ENCODE measurements at places on chromosomes 13 and 19.

DNA sequence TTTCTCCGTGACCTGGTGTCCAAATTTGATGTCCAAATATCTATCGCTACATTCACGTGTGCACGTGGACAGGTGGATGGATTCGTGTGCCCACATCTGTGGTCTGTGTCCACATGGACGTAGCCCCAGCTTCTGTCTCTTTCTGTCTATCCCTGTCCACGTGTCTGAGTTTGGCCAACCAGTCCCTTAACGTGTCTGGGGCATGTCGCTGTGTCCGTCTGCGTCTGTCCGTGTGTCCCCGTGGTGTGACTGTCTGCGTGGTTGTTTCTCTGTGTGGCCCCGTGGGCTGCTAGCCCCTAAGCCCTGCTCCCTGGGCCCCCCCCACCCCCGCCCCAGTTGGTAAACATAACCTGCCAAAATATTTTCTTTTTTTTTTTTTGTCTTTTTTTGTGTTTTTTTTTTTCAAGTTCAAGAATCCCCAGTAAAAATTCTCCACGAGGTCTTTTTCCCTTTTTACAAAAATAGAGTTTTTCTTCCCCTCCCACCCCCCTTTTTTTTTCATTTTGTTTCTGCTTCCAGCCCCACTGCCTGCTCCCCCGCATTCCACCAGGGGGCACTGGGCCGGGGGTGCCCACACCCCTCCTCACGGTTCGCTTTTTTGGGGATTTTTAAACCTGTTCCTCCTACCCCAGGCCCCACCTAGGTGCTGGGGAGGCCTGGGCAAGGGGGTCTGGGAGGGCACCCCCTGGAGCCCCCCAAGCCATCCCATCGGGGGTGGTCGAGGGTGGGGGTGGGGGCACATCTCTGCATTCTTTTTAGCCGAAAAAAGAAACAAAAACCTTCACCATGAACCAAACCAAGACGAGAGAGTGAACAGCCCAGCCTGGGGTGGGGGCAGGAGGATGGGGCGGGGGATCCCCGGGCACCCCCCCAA lies 18.3 kb downstream of the PRKCSH start:
- DNase-seq: no peak

- DNase-seq: no peak
Measured at GRCh38 chr13:42466123-42466522, 107.8 kb upstream of the TNFSF11 start.

DNA sequence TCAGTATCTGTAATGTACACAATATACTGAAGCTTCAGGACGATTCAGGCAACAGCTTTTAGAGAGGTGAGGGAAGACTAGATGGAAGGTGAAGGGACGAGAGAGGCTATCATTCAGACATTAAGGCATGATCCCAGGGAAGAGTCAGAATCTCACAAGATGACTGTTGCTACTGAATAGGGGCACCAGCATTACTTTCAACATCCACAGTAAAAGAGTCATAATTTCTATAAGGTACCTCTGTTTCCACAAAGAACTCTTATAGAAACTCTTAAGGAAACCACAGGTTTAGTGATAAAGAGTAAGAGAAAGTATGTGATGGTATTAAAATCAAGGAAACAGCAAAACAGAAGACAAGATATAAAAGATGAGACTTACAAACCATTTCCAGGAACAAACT lies 23.0 kb downstream of the LCP1 start:
- no peak for DNase-seq

DNA sequence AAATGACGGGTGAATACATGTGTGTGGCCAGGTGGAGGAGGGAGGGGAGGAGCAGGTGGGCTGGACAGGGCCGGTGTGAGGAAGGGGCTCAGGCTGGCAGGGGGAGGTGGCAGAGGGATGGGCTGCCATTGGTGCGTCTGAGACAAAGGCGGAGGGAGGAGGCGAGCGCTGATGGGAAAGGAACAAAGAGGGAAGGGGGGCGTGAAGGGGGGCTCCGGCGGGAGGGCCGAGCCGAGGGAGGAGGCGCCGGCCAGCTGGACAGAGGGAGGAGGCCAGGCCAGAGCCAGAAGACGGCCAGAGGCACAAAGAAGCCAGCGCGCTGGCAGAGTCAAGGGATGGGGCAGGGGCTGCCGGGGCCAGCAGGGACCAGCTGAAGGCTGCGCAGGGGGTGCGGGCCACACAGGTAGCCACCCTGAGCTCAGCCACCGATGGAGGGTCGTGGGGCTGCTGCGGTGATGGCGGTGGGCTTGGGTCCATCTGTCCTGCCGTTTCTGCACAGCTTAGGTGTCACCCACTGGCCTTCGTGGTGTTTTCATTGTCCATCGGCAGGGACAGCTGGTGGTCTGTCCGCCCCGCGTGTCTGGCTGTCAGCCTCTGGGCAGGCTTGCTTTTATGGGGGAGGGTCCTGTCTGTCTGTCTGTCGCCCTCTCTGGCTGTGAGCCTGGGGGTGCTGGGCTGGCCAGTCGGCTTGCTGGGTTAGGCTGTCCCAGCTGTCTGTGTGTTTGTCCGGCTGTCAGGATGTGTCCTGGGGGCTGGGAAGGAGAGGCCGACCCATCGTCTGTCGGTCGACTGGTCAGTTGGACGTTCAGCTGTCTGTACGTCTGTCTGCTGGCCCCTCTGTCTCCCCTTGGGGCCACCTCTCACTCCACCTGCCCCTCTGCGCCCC lies 2.2 kb downstream of the APC2 start:
- DNase-seq: no peak

GRCh38 chr19:1066251-1066747 lies 668 bp upstream of the ARHGAP45 start:
- no peak for DNase-seq

DNA sequence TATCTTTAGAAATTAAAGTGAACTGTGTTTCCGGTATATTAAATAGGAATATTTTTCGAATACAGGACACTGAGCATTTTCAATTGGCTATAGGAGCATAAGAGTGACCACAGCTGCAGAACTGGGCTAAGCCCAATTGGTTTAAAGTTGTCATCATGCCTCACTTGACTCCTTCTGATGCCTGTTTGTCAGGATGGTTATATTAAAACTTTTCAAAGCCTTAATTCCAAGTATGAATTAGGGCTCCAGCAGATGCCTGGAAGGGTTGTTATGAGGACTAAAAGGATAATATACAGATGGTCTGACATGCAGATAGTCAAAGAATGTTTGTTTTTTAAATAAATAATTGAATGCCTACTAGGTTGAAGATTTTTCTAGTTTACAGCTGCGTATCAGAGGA lies 100.0 kb downstream of the LMO7 start:
- DNase-seq: no peak

DNA sequence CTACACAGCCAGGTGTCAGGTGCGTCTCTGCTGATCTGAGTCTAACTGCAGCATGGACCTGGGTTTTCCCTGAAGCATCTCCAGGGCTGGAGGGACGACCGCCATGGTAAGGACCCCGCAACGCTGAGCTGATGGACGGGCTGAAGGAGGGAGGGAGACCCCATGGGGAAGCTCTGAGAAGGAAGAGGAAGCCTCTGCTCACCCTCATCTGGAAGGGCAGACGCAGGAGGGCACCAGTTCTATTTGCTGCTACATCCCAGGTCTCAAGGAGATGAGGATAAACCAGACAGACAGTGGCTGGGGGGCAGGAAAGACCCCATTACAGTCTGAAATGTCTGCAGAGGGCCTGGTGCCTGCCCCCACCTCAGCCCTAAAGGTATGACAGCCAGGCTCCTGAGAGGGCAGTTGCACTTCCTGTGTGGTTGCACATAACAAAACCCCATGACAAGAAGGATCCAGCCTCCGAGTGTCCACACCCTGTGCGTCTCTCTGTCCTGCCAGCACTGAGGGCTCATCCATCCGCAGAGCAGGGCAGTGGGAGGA lies at the start of gene LILRA2:
TSS of gene LILRA2 (plus strand) at position 461 of the 543 bp plus-strand sequence. CDS start 89 bp downstream, outside the sequence.
- peak; percentile 45 for DNase-seq

DNA sequence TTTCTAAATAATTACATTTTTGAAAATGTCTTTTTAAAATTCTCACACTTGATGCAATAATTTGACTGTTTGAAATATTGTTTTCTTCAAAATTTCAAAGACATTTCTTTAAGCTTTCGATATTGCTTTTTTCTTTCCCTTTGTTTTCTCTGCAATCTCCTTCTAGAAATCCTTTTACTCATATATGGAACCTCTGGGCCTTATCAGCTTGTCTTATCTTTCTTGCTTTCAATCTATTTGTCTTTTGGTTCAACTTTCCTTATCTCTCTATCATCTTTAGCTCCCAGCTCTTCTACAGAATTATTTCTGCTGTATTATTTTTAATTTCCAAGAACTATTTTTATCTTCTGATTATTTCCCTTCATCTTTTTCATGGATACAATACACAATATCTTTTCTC lies 80.7 kb upstream of the DIAPH3 start:
- DNase-seq: no peak

DNA sequence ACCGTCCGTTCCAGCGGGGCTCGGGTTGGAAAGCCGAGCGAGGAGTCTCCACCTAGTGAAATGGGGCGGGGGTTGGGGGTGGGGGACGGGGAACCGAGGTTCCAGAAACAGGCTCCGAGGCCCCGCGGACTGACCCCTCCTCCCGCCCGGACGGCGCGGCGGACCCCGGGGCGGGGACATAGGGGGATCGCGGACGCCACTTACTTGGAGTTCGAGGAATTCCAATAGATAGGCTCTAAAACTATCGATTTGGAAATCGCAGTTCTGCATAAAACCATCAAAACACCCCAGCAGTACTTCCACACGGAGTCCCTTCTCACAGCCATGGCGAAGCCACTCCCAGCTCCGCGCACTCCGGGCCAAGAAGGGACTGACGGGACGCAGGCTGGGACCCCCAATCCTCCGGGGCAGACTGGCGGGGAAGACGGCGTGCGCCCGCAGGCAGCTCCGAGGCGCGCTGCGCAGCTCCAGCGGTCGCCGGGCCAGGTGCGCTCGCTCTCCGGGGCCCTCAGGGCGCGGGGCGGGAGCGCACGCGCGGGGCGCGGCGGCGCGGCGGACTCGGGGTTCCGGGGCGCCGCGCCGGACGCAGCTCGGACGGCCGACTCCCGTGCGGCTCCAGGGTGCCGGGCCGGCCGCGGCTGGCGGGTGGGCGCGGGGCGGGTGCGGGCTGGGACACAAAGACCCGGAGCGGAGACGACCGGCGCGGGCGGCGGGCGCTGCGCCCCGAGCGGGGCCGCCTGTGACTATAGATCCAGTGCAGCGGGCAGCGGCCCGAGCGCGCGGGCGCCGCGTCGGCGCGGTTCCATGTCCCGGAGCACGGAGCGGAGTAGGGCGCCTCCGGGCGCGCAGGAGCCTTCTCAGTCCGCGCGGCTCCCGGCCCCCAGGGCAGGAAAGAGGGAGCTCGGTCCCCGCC lies 567 bp downstream of the EFNB2 start:
- DNase-seq: no peak

- no peak for DNase-seq
Measured at GRCh38 chr13:44106266-44107152, 226.8 kb downstream of the LACC1 start.

- no peak for DNase-seq
Measured at GRCh38 chr13:93377196-93377595, 150.6 kb downstream of the GPC6 start.

- no peak for DNase-seq
Measured at GRCh38 chr13:28488376-28489005, 6.4 kb downstream of the FLT1 start.

GRCh38 chr13:52026246-52026626 lies 1.7 kb downstream of the UTP14C start:
- no peak for DNase-seq

DNA sequence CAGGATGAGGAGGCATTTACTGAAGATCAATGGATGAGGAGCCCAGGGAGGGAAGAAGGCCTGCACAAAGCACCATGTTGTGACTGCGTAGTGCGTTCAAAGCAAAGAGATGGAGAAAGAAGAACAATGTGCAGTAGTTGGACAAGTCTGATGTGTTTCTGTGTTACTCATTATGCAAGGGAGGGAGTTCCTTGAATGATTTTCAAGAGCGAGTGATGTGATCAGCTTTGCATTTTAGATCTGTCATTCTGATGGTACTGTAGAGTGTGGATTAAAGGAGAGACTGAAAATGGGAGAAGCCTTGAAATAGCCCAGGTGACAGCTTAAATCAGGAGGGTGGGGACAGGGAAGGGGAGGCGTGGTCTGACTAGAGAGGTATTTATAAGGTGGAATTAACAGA lies 9.5 kb downstream of the MYO16 start:
- DNase-seq: no peak

- peak; percentile 66 for DNase-seq
Measured at GRCh38 chr13:48210178-48210577, 22.8 kb upstream of the ITM2B start.

DNA sequence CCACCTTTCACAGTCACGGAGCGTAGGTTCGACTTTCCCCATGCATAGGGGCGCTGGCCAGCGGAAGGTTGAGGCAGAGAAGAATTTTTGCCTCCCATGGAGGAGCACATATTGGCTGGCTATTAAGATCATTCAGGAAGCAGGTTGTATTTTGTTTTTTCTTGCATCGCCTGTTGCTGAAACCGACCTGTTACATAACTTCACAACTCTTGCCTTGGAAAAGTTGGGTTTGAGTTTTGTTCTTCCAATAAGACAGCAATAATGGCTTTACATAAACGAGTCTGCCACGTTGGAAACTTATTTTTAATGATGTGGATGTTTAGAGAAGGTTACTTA lies 1.4 kb downstream of the UPF1 start:
- DNase-seq: no peak

DNA sequence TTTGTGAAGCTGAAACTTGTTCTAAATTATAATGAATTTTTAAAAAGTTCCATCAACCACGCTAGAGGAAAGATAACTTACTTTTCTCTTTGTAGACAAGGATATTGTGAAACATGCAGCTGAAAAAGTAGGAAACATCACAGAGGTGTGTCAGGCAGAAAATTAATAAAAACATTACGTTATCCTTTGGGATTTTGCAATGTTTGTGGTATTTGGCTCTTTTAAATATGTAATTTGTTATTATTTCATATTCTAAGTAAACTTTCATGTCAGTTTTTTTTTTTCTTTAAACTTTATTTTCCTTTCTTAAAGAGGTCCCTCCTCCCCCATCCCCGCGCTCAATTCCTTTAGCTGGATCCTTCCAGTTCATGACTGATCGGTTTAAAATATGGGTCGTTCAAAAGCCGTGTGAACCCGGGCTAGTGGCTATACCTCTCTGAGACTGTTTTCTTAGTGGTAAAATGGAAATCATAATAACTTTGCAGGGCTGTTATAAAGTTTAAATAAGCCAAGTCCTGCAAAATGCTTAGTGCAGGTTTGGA lies 740 bp upstream of the CCDC61 start:
- DNase-seq: no peak
